ENCODE measurements at places on chromosomes 3 and 15.

DNA sequence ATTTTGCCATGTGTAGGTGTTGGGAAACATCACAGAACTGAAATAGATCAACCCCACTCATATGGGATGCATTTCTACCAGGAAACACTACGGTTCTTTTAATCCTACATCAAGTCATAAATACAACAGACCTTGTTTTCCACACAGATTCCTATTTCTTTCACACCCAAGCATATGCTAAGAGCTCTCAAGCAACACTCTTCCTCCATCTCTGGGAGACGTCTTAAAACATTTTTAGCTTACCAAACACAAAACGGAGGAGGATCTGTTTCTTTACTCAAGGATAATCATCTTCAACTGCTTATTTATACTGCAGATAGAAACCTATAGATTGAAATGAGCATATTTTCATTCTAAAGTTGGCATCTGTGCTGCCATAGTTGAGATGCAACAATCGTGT is 5.1 kb downstream of the GJD2 start:
- no peak for DNase-seq

GRCh38 chr3:108281670-108282069 is 14.7 kb upstream of the HHLA2 start:
- no peak for DNase-seq

GRCh38 chr15:100018191-100018590 is 285.0 kb upstream of the LYSMD4 start:
- DNase-seq = no peak

- DNase-seq = no peak
Observed at GRCh38 chr3:152222327-152222726, 46.4 kb upstream of the MBNL1 start.

GRCh38 chr15:64694816-64695215 is 80.6 kb downstream of the RBPMS2 start:
- DNase-seq = no peak

GRCh38 chr3:166282931-166283330 is 445.7 kb upstream of the BCHE start:
- no peak for DNase-seq

- DNase-seq = no peak
Observed at GRCh38 chr15:72113347-72114031, 4.5 kb downstream of the MYO9A start.

DNA sequence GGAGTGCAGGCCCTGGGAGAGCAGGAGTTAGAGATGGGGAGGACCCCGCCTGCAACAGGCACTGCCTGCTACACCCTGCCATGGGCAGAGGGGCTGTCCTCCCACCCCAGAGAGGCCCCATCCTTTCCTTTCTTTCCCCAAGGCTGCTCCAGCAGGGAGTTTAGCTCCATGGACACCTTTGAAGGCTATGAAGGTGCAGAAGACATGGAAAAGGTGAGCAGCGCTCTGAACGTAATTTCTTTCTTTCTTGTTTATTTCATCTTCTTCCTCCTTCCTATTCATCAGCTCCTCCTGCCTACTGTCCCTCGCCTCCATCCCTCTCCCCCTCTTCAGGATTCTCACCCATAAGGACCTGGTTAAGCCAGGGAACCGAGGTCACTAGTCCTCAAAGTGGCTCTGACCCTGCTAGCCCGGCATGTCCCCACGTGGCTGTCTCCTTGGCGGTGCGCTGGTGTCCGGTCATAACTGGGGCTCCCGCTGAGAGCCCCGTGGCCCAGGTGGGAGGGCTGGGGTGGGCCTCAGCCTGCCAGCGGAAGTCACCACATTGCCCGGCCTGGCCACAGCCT is 16.0 kb upstream of the ADIPOQ start:
- DNase-seq = peak; percentile 14

DNA sequence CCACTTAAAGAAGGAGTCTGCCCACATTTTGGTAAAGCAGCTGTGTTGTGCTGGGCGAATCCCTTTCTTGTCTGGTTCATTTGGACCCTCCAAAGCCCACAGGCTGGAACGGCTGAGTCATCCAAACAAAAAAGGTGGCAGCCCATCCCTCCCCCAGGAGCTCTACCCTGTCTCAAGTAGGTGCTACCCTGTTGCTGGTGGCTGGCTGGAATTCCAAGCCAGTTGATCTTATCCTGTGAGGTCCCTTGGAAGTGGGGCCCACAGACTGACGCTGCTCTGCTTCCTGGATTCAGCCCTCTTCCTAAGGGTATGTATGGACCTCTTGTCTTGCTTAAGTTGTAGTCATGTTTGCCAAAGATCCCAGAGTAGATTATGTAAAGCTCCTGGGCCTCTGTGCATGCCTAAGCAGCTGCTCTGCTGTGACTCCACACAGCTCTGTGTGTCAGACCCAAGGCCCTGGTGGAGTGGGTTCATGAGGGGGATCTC is 44.5 kb downstream of the CCR1 start:
- no peak for DNase-seq

DNA sequence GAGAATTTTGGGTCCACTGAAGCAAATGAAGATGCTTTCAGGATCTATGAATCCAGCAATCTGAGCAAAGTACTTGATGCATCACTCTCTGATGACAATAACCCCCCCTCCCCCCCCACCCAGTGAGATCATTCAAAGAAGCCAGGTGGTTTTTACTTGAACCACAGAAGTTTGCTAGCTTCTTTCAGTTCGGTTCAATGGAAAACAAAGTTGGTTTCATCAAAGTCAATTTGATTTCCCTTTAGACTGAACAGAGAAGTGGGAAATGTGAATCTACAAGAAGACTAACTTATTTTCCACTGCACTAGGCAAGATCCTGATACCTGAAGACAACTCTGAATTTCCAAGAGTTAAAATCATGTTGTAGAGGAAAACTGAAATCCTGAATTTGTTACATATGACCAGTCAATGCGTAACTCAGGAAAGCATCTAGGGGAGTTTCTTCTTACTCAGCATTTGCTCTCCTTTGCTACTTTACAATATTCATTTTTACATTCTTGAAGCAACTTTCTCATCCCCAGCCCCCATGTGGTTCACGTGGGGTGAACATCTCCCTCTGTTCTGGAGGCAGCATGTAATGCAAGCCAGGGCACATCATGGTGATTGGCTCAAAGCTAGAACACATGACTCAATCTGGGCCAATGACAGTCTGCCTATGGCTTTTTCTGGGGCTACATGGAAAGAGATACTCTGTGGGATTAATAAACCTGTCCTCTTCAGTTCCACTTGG is 572.6 kb downstream of the FOXP1 start:
- DNase-seq = peak; percentile 40

- no peak for DNase-seq
Observed at GRCh38 chr15:60316961-60317360, 80.8 kb downstream of the ANXA2 start.

GRCh38 chr3:30518181-30518864 is 88.1 kb upstream of the TGFBR2 start:
- DNase-seq = no peak

DNA sequence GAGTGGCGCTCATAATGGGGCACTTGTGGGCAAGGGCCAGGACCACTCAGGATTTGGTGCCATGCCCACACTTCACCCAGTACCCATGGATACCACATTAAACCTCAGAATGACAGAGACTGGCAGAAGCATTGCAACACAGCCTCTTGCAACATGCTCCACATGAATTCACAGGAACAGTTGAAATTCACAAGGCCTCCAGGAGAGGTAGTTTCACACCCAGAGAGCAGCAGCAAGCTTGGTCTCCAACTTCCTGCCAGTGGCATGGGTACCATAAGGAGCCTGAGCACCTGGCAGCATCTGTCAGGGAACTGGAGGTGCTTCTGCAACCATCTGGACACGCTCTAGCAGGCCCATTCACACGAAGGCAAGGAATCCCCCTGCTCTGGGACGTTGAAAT is 101.0 kb downstream of the OSBPL10 start:
- DNase-seq = no peak

DNA sequence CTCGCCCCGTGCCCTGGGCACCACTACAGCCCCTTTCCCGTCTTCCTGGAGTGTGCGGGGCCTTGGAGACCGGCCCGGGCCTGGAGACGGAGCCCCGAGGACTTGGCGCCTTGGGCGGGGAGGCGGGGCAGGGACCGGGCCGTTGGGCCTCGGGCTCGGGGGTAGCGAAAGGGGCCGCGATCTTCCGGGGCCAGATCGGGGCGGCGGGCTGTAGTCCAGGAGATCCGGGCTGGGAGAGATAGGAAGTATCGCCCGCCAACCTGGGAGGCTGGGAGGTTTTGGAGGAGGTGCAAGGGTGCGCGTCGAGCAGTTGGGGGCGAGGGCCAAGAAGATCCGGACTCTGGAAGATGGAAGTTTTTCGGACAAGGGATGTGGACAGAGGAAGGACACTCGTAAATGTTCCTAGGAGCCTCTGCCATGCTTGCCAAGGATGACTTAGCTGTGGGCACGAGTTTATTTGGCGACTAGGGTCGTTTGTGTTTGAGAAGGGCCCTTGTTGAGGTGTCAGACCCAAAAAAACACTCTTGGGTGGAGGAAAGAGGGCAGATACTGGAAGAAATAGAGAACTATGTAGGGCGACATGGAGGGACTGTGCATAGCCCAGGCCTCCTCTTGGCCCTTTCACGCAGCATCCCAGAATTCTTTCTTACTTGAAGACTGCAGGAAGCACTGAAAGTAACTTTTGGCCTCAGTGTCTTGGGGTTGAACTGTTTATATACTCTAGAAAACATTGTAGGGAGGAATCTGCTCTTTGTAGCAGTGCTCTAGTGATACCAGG is 712 bp downstream of the RTF1 start:
- no peak for DNase-seq

GRCh38 chr3:125418306-125418705 is 43.2 kb upstream of the ZNF148 start:
- DNase-seq = no peak

DNA sequence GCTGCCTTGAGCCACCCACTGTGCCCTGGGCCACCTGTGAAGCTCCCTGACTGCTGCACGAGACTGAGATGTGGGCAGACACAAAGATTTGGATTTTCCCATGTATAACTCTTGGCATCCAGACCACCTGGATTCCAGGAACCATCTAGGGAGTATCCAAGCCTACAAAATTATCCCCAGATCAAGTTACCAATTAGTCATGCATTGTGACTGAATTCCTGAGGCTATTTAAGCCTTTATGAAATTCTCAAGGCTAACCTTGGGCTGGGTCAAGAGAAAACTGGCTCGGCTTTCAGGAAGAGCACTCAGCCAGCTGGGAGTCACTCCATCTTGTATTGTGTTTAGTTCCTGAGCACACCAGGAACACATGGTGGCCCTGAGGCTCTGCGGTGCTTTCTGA is 13.3 kb upstream of the ATP13A5 start:
- DNase-seq = no peak

DNA sequence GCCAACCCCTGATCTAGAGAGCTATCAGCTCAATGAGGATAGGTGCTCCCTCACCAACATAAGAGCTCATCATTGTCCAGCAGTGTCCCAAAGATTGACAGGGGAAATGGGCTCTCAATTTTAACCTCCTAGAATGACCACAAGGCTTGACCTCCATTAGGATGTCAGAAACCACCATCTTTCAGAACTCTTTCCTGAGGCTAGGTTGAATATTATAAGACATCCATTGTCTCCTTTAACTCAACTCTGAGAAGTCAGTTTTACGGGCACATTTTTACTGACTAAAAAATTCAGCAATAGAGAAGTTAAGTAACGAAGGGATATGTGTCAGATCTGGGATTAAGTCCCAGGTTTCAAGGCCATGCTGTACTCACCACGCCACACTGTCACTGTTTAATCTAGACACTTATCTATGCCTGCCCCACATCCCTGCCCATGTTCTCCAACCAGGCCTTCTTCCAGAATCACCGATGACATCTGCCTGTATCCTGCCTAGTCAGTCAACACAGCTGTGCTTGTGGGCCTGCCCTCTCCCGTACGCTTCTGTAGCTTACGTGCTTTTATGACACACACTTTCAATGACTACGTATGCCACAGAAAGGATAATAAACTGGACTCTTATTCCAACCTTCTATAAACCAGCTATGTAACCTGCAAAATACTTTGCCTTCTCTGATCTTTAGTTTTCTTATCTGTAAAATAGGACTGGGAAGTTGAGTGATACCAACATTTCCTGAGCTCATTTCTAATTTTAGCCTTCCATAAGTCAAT is 17.1 kb upstream of the MUC13 start:
- DNase-seq = no peak

DNA sequence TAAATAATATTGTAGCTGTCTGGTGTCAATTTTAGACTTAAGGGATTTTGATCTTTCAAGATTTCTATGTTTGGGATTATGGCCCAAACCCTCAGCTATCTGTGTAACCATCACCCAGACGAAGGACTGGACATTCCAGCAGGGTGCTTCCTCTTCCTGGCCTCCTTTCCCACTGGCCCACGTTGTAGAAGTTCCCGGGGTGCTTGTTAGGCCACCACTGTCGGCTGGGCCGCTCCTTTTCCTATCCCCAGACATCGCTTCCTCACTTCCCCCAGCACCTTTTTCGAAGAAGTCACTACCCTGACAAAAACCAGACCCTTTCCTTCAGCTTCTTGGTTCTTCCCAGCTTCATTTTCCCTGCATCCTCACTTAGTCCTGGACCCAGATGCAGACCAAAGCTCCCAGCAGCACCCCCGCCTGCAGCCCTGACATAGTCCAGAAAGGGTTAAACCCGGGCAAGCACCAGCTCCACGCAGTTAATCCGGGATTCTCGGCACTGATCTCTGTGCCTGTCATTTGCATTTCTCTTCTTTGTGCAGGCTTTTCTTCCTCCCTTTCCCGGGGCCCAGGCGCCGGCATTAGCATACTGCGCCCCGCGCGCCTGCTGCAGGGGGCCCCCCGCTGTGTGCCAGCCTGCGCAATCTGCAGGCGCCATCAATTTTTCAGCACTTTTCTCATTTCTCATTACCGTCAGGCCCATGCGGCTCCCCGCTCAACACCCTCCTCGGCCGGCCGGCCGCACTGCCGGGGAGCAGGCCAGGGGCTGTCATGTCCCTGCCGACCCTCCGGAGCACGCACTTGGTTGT is 90.6 kb downstream of the ZNF621 start:
- DNase-seq = no peak

DNA sequence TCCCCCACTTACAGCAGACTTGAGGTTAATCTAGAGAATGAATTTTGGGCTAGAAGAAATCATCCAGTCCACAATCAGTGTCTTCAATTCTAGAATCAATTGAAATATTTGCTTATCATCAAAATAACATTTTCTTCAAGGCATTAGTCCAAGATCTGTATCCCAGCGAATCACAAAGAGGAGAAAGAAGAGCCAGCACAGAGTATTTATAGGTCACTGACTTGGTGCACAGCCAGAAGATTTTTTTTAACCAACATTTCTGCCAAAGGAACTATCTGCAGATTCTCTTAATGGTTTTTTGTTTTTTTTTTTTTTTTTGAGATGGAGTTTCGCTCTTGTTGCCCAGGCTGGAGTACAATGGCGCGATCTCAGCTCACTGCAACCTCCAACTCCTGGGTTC is 178.2 kb downstream of the TNIK start:
- DNase-seq = no peak

GRCh38 chr15:100671858-100672543 is 69.6 kb downstream of the ASB7 start:
- no peak for DNase-seq

Data from activated CD8-positive, alpha-beta memory T cell treated with anti-CD3 and anti-CD28 coated beads for 48 hours (primary cell).